ENCODE measurements at places on chromosomes 7 and 10. TPM values are rescaled to one million over a fixed set of nuclear protein-coding genes. Genes with fewer than 3 reads are reported as not detected.

DNA sequence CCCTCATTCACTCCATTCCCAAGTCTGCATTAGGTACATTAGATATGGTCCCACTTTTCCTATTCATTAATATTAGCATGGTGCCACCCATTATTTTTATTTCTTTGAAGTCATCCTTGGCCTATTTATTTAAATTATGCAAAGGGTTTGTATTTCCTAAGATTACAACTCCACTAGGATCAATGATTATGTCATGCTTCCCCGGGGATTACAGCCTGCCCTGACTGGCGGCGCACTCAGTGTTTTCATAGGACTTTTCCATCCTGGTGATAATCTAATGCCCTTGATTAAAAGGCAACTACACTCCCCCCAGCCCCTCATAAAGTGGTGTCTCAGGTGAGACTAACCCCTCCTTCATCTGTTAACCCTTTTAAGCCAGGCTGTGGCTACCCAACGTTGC is 187.2 kb downstream of the POU6F2 start:
- no peaks in the 10 kb centered on the region for H3K4me1 ChIP-seq
- no peaks in the 10 kb centered on the region for H3K27me3 ChIP-seq
- no peak overlapping the region for H3K27ac ChIP-seq
- no peaks in the 10 kb centered on the region for H3K36me3 ChIP-seq
- no peak for DNase-seq
- no peak overlapping the region for H3K4me3 ChIP-seq

GRCh38 chr7:25476863-25477499 is 248.7 kb upstream of the NPVF start:
- H3K36me3 ChIP-seq, result no peaks in the 10 kb centered on the region
- H3K27ac ChIP-seq, result no peak overlapping the region
- H3K4me3 ChIP-seq, result no peak overlapping the region
- no peaks in the 10 kb centered on the region for H3K4me1 ChIP-seq
- no peaks in the 10 kb centered on the region for H3K27me3 ChIP-seq

PHKG1 gene
- 1.6 TPM for total RNA-seq

DNA sequence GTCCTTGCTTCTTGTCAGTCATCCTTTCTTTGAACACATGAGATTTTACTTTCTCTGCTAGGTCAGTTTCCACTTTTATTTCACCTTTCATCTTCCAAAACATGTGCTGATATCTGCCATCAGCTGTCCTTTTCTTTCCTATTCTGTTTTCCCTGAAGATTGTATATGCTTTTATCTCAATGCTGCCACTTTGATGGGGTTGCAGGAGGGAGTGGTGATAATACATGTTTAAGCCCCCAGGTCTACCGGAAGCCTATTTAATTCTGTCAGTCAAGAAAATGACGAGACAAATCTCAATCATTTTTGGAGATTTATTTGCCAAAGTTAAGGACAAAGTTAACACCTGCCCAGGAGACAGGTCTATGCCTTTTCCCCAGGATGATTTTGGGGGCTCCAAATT is 73.8 kb downstream of the MRPL32 start:
- H3K27ac ChIP-seq, result no peak overlapping the region
- no peaks in the 10 kb centered on the region for H3K4me1 ChIP-seq
- no peak overlapping the region for H3K4me3 ChIP-seq
- H3K27me3 ChIP-seq, result no peaks in the 10 kb centered on the region
- no peaks in the 10 kb centered on the region for H3K36me3 ChIP-seq
- no peak for DNase-seq

- no peaks in the 10 kb centered on the region for H3K4me1 ChIP-seq
- H3K27ac ChIP-seq, result no peak overlapping the region
- H3K27me3 ChIP-seq, result no peaks in the 10 kb centered on the region
- H3K36me3 ChIP-seq, result peaks cover 4% of the 10 kb centered on the region
These were observed 10.5 kb downstream of the TCAF1 start for GRCh38 chr7:143891457-143891856.

GRCh38 chr7:156460858-156461627 is 179.5 kb upstream of the RNF32 start:
- H3K27ac ChIP-seq, result no peak overlapping the region
- H3K27me3 ChIP-seq, result no peaks in the 10 kb centered on the region
- no peaks in the 10 kb centered on the region for H3K4me1 ChIP-seq
- H3K4me3 ChIP-seq, result no peak overlapping the region

- H3K27me3 ChIP-seq, result no peaks in the 10 kb centered on the region
- H3K36me3 ChIP-seq, result no peaks in the 10 kb centered on the region
- DNase-seq, result peak; percentile 47
- peak overlapping the region; percentile 31 for H3K4me3 ChIP-seq
- H3K4me1 ChIP-seq, result peaks cover 21% of the 10 kb centered on the region
These were observed 4.9 kb upstream of the MEST start for GRCh38 chr7:130486954-130487436.

TMEM236 gene
- total RNA-seq, result 0.37 TPM

GRCh38 chr10:111247781-111248389 is 171.1 kb downstream of the ADRA2A start:
- no peak overlapping the region for H3K27ac ChIP-seq
- H3K4me3 ChIP-seq, result no peak overlapping the region
- H3K27me3 ChIP-seq, result no peaks in the 10 kb centered on the region

CFAP58 gene
- 5.4 TPM for total RNA-seq

PIP gene
- 37.1 TPM for total RNA-seq

- H3K27ac ChIP-seq, result peak overlapping the region; percentile 84
- peaks cover 19% of the 10 kb centered on the region for H3K4me1 ChIP-seq
- no peak overlapping the region for H3K4me3 ChIP-seq
- H3K27me3 ChIP-seq, result no peaks in the 10 kb centered on the region
These were observed 9.5 kb downstream of the GPR146 start for GRCh38 chr7:1053816-1054370.

DNA sequence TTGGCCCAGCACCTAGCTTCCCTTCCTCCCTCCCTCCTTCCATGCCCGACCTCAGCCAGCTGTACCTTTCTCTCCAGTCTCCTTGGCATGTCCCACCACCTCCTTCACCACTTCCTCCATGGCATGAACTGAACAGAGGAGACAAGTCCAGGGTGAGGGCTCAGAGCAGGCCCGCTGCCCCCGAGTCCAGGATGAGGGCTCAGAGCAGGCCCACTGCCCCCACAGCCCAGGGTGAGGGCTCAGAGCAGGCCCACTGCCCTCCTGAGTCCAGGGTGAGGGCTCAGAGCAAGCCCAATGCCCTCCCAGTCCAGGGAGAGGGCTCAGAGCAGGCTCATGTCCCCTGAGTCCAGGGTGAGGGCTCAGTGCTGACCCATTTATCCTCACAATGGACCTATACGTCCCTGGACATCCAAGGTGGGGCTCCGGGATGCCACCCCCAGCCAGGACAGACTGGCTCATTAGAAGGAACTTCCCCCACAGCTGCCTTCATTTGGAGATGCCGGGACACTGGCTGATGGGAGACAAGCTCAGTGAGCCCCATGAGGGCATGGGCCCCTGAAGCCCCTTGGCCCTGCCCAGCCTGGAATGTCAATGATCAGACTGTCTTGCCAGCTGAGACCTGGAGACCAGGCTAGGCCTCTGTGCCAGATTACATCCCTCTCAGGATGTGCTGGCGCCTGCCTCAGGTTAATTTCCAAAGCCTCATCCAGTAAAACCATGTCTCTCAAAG is 30.0 kb downstream of the AGAP4 start:
- no peak overlapping the region for H3K27ac ChIP-seq
- H3K4me3 ChIP-seq, result no peak overlapping the region
- no peaks in the 10 kb centered on the region for H3K27me3 ChIP-seq
- H3K36me3 ChIP-seq, result no peaks in the 10 kb centered on the region
- no peak for DNase-seq
- H3K4me1 ChIP-seq, result no peaks in the 10 kb centered on the region

- H3K27me3 ChIP-seq, result no peaks in the 10 kb centered on the region
- H3K36me3 ChIP-seq, result no peaks in the 10 kb centered on the region
- H3K4me3 ChIP-seq, result no peak overlapping the region
- H3K27ac ChIP-seq, result no peak overlapping the region
- H3K4me1 ChIP-seq, result peaks cover 44% of the 10 kb centered on the region
These were observed 260.8 kb downstream of the FGFR2 start for GRCh38 chr10:121337427-121337826.

ZFAND4 gene
- 19.1 TPM for total RNA-seq

DNA sequence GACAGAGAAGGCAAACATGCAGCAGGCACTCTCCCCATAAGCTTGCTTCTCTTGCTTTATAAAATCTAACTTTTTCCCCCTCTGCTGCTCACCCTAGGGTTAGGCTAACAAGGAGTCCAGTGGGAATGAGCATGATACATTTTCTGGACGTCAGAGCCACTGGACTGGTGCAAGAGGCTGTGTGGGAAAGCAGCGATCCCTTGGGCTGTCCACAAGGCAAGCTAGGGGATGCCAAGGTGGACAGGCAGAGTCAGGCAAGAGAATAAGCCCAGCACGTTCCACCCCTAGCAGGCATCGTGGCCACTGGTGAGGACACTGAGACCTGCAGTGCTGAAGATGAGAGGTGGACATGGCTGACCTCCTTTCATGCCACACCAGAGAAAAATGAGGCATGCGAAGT is 290.9 kb upstream of the ZMIZ1 start:
- H3K27me3 ChIP-seq, result no peaks in the 10 kb centered on the region
- peak overlapping the region; percentile 15 for H3K27ac ChIP-seq
- DNase-seq, result no peak
- peaks cover 42% of the 10 kb centered on the region for H3K4me1 ChIP-seq
- no peaks in the 10 kb centered on the region for H3K36me3 ChIP-seq
- no peak overlapping the region for H3K4me3 ChIP-seq

MYH16 gene
- total RNA-seq, result not detected

Data from lung (tissue), 17 donors.